Common myeloid progenitor, CD34-positive (primary cell): ENCODE measurements at places on chromosomes 5 and 9.

GRCh38 chr5:58751222-58751837 lies 168.5 kb downstream of the RAB3C start:
- peak; percentile 81 for DNase-seq

- DNase-seq, result no peak
Measured at GRCh38 chr5:64569858-64570257, 64.0 kb downstream of the RGS7BP start.

DNA sequence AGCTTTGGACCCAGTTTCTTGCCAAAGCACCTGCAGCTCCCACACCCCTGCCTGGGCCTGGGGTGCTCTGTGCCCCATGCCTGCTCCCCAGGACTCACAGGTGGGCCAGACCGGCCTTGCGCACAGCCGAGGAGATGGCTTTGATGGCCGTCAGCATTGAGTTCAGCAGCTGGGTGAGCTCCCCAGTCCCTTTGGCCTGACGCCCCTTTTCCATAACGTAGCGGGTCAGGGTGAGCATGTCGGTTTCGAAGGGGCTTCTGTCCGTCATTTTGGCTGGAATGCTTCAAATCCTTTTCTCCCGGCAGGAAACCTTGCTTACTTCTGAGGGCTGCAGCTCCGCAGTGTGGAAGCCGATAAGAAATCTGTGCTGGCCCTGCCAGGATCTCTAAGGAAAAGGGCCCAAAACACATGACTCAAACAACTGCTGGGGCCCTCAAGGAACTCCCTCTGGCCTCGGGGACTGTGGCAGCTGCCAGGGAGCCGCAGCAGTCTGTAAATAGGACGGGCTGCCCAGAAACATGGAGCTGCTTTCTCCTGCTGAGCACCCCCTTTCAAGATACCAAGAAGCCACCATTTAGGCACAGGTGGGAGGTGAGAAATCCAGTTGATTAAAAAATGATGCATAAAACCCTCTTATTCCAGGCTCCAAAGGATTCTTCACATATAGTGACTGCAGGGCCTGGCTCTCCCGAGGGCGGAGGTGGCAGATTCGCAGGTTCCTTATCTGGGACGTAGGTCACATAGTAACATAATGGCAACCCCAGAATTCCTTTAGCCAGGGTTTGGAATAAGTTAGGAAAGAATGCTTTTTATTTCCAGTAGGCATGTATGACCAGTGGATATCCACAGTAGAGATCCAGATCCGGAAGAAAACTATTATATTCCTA lies at the start of gene FBP2:
Gene FBP2, minus strand, starts transcription at position 366 of the 887 bp plus-strand sequence. Its CDS starts 98 bp downstream, at position 268.
- DNase-seq, result no peak

- DNase-seq, result no peak
Measured at GRCh38 chr5:34993951-34994350, 53.8 kb downstream of the AGXT2 start.

GRCh38 chr5:133366438-133366837 lies 245.9 kb downstream of the FSTL4 start:
- no peak for DNase-seq

DNA sequence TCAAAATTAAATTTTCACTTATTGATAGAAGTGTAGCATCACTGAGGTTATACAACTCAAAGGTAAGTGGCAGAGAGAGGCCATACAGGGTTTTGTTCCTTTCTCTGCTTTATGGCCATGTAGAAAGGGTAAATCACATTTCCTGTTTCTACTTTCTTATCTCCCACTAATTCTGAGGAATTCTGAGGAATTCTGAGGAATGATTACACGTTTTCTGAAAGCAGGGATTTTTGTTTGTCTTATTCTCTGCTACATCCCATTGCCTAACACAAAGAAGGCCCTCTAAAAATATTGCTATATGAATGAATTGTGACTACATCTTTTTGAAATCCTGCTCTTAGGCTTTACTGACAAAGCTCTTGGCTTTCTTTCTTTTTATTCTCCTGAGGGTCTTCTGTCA lies 516.9 kb upstream of the ZNF608 start:
- DNase-seq, result no peak

DNA sequence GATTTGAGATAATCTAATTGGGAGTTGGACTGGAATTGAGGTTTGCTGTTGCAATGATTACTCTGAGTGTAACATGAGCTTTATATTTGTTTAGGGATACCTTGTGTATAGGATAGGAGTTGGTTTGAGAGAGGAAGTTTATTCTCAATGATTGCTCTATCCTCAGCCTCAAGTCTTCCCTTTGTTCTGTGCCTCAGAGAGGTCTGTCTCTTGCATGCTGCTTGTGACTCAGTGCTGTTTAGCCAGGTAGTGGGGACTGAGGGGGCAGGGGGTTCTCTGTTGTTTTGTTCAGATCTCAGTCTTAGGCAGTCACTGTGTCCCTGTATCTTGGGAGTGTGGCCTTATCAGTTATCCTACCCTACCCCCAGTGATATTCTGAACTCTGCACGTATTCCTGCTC lies 192.1 kb downstream of the SPATA31D1 start:
- no peak for DNase-seq

DNA sequence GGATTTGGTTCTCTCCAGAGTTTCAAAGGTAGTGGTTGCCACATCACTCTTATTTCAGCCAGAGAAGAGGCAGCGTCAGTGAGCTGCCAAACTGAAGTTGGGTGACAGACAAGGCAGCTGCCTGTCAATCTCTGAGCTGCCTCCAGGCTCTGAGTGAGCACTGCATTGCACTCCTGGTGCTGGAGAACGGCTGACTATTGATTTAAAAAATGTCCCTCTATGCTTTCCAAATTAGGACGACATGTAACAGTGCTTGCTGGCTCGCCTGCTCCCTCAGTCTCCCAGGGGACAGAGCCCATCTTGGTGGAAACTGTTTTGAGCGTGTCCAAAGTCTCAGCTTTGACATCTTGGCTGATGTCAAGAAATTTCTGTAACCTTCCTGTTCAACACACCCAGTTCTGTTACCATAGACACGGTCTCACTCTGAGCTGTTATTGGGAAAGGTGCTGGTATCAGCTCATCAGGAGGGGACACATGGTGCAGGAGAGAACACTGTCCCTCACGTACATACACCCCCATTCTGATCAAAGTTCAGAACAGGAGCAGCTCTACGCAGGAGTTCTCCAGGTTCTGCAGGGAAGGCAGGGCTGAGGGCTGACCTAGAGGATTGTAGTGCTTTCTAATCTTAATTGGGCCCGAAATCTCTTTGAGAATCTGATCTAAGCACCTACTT lies 15.7 kb downstream of the PCDH12 start:
- no peak for DNase-seq
